ENCODE measurements at places on chromosomes 2 and 18. TPM values are rescaled to one million over a fixed set of nuclear protein-coding genes. Genes with fewer than 3 reads are reported as not detected.

TNFAIP6 gene
- not detected for total RNA-seq

- H3K36me3 ChIP-seq: peaks cover 62% of the 10 kb centered on the region
- DNase-seq: peak; percentile 34
- H3K4me1 ChIP-seq: peaks cover 75% of the 10 kb centered on the region
- peak overlapping the region; percentile 92 for H3K4me3 ChIP-seq
Observed at GRCh38 chr2:240561325-240561971, 1.3 kb downstream of the DUSP28 start.

DNA sequence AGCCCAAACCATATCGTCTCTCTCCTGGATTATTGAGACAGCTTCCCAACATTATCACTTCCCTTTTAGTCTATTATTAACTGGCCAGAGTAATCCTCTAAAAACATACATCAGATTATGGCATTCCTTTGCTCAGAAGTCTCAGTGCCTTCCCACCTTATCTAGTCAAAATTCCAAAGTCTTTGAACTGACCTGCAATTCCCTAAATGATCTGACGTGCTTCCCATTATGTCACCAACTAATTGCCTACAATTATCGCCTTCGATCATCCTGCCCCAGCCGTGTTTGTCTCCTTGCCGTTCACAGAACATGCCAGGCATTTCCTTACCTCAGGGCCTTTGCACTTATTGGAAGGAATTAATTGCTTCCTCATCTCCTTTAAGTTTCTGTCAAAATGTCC lies 332.4 kb downstream of the IRS1 start:
- no peak for DNase-seq
- no peaks in the 10 kb centered on the region for H3K27me3 ChIP-seq
- no peak overlapping the region for H3K4me3 ChIP-seq
- H3K27ac ChIP-seq: no peak overlapping the region
- no peaks in the 10 kb centered on the region for H3K36me3 ChIP-seq

DPYSL5 gene
- total RNA-seq: not detected

ALK gene
- not detected for total RNA-seq

Measured in activated CD4-positive, alpha-beta memory T cell treated with anti-CD3 and anti-CD28 coated beads, Interleukin-2, amount 10 ng/mL, durations not matched to agents 7 days and 5 days (primary cell).